Vagina (tissue), 2 donors: ENCODE measurements at places on chromosomes 4 and X. TPM values are rescaled to one million over a fixed set of nuclear protein-coding genes. Genes with fewer than 3 reads are reported as not detected.

PNMA3 gene
- total RNA-seq, result 0.49 TPM

- DNase-seq, result no peak
Observed at GRCh38 chr4:69910016-69910782, 20.7 kb upstream of the CSN1S1 start.

DNA sequence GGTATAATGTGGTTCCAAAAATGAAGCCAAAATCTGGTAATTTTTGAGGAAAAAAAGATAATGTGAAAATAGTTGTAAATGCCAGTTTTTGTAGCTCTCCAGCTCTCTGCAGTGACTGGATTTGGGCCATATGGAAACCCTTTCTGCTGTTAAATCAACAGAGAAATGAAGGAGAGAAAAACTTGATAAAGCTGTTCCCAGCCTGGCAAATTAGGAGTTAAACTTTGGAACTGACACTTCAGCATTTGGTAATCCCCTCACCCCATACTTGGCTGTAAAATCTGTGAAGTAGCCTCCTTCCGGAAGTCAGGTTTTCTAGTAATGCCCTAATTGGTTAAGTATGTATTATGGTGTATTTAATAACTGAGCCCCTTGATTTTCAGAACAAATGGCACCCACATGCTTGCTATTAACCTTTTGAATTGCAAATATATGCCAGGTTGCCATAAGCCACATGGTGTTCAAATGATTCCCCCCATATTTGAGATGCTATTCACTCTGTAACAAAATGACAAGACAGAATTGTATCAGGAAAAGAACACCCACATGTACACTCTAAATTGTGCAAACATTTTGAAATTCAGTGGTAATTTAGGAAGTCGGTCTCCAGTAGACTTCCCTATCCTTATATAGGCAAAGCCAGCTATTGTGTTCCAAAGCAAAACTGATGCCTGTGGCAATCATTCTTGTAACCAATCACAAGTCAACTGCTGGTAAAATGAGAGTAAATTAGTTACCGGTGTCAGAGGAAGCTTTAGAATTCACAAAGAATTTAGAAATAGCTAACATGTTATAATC lies 96.3 kb upstream of the ADAMTS3 start:
- no peak for DNase-seq

DNA sequence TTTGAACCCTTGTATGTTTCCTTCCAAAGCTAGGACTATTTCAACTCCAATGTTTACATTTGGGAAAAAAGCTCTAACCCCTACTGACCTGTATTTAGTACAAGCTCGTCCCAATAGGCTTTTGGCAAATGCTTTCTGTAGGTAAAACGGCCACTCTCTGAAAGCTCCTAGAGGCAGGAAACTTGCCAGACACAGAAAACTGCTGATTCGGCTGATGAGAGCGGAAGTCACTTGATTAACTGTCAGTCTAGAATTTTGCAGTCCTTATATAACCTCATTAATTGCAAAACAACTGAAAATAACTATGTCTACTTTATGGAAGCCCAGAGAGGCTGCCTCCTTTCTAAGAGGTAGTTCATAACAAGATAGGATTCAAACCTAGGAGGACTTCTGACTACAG lies 108.1 kb downstream of the TSPAN7 start:
- no peak for DNase-seq

DNA sequence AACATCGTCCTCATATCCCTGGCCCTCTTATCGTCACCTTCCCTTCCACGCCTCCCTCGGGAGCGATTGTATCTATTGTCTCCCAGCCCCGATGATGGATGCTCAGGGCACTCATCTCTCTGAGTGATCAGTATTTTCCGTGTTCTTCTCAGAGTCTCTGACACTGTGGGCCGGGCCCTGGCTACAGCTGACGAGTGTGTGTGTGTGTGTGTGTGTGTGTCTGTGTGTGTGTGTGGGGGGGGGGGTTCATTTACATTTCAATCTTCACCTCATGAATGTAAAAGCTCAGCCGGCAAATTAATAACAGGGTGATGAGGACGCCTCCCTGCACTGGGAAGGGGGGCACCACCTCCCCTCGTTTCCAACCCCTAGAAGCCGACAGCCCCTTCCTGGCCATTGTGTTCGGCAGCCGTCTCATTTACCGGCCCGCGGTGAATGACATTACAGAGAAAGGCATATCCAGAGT lies 159.5 kb downstream of the SHOX start:
- DNase-seq, result peak; percentile 52

DNA sequence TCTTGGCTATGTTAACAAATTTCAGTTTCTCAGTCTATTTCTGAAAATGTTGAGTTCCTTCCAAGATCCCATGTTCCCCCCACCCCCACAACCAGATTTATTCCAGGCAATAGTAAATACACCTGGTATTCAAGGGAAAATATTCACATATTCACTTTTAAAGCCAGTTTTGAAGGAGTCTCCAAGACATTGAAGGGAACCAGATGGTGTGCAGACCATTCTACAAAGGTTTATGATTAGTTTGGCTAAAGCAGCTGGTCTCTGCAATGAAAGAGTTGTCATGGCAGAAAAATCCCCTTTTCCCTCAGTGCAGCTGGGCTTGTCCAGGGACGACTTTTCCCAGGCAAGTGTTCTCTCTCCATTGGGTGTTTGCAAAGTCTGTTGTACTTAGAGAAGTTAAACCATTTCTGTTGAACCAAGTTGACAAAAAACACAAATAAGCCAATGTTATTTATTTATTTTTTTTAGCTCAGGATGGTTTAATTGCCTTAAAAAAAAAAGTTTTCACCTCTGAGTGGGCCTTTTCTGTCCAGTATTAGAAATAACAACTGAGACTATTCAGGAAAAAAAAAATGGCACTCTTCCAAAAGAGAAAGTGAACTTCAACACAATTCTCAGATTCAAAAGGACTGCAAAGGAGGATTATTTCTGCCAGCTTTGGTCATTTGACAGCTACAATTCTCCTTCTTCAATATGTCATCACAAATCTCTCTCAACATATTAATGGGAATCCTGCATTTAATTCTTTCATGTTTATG lies 410.6 kb downstream of the IL1RAPL1 start:
- DNase-seq, result no peak

- DNase-seq, result no peak
Observed at GRCh38 chrX:17370191-17370590, 4.8 kb upstream of the NHS start.

DNA sequence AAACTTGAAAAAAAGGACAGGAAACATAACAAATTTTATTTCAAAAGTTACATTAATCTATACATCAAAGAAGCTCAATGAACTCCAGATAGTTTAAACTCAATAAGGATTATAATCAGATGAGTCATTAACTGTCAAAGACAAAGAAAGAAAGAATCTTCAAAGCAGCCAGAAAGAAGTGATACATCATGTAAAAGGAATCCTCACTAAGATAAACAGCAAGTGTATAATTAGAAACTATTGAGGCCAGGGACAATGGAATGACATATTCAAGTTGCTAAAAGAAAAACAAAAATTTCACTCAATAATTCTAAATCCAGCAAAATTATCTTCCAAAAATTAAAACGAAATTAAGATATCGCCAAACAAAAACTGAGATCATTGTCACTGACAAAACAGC lies 161.6 kb upstream of the NWD2 start:
- DNase-seq, result no peak

GRCh38 chrX:151151665-151152267 lies 24.6 kb upstream of the GPR50 start:
- DNase-seq, result no peak

DNA sequence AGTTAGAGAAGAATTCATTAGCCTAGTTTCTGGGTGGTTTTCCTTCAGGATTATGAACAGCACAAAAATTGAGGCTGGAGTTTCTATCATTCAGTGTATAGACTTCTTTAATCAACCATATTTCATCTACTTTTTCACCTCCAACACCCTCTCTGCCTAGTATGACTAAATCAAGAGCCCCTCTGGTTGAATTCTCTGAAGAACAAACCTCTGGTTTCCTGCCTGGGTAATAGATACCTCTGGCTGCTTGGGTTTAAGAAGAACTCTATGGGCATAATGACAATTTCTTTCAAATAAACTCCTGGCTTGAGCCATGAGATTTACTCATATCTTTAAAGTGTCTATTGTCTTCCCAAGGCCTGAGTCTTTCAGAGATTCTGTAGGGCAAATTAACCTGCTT lies 66.5 kb downstream of the C4orf33 start:
- DNase-seq, result no peak

- DNase-seq, result no peak
Observed at GRCh38 chr4:99264927-99265326, 25.9 kb downstream of the ADH1A start.

CT47A7 gene
- not detected for total RNA-seq

ADH1B gene
- 891 TPM for total RNA-seq

KLF8 gene
- 33.1 TPM for total RNA-seq

- no peak for DNase-seq
Observed at GRCh38 chrX:88886908-88887307, 139.9 kb downstream of the CPXCR1 start.

- no peak for DNase-seq
Observed at GRCh38 chrX:108712886-108713285, 23.5 kb downstream of the IRS4 start.

DNA sequence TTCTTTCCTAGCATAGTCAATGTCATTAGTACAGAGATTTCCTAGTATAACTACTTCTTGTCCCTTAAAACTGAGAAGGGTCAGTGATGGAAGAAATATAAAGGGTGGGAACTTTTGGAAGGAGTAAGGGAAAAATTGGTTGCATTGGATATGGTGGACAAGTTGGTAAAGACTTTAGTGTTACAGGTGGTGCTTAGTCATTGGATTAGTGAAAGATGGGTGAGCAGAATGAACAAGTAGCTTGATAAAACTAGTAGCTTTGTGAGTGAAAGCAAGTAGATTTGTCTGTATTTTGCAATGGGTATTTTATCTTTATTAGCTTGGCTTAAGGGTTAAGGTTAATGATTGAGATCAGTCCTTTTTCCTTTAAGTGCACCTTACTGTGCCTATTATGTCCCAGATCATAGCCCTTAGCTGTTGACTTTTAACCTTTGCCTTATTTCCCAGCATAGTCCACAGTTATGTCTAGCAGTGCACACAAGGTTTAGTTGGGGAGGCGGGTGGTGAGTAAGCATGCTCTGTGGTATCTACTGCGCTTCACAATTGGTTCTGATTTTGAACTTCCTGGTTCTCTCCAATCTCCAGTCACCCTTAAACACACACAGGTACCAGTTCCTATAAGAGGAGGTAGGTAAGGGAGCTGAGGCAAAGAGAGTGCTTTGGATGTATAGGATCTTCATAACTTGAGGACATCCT lies 9.5 kb downstream of the WDR44 start:
- no peak for DNase-seq

DNA sequence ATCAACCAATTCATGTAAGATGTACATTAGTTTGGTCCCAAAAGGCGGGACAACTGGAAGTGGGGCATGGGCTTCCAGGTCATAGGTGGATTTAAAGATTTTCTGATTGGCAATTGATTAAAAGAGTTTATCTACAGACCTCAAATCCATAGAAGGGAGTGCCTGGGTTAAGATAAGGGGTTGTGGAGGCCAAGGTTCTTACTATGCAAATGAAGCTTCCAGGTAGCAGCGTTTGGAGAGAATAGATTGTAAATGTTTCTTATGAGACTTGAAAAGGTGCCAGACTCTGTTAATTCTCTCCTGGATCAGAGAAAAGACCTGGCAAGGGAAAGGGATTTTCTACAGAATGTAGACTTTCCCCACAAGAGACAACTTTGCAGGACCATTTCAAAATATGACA lies 2.4 kb downstream of the MGST2 start:
- DNase-seq, result no peak

UGT8 gene
- 0.25 TPM for total RNA-seq

DNA sequence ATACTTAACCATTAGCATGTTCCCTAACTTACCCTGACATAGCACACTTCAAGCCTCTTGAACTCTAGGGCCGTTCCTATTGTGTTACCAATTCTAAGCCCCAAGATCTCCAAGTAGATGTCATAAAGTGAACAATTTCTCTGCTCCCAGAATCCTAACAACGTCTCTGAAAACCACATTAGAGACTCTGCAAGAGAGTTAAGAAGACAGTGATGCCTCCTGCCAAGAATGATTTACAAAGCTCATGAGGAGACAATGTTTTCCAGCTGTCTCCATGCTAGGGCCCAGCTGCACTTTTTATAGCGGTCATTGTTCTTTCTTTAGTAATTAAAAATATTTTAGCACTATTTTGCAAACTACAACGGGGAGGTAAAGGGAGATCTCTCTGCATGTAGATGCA lies 358.4 kb downstream of the PPP3CA start:
- no peak for DNase-seq

NR3C2 gene
- 9.6 TPM for total RNA-seq

- no peak for DNase-seq
Observed at GRCh38 chrX:39396358-39396995, 595.2 kb downstream of the MID1IP1 start.
